ENCODE measurements at places on chromosomes 7 and 10.
A peak's percentile ranks its signal among the peaks of the same experiment; 100 is the strongest.

GRCh38 chr7:80018941-80019808 lies 115.5 kb upstream of the GNAI1 start:
- DNase-seq: peak; percentile 43

DNA sequence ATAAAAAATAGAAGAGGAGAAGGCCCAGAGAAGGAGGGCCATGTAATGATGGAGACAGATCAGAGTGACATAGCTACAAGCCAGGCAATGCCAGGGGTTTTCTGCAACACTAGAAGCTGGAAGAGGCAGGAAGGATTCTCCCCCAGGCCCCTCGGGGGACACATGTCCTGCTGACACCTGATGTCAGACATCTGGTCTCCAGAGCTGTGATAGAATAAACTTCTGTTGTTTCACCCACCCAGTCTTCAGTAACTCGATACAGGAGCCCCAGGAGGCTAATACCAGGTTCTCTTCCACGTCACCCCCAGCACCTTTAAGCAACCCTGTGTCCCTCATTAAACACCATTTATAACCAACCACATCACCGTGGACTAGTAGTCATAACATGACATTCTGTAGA lies 94.9 kb downstream of the TMEM130 start:
- DNase-seq: no peak

GRCh38 chr10:74981831-74982633 lies 129.4 kb upstream of the SAMD8 start:
- DNase-seq: peak; percentile 50

GRCh38 chr10:38094158-38094926 lies at the start of gene ZNF37A:
ZNF37A (plus strand) TSS chr10:38094337; CDS start chr10:38096618, 2,281 bp downstream.
- peak; percentile 94 for DNase-seq

- no peak for DNase-seq
Observed at GRCh38 chr10:62614389-62615157, 189.9 kb upstream of the ADO start.

DNA sequence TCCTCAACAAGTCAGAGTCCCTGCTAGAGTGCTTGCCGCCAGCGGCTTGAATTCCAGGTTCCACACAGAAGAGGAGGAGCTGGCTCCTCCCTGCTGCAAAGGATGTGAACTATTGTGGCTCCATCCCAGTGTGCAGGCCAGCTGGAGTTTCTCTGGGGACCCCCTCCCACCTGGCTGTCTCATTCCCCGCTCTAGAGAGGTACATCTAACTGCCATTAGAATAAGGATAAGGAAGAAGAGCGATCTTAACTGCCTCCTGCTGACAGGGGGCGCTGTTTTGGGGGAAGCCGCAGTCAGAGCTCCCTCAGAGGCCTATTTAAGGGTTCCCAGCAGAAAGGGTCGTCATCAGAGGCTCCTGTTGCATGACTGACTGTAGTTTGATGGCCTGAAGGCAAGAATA lies 40.8 kb upstream of the HECW1 start:
- no peak for DNase-seq

DNA sequence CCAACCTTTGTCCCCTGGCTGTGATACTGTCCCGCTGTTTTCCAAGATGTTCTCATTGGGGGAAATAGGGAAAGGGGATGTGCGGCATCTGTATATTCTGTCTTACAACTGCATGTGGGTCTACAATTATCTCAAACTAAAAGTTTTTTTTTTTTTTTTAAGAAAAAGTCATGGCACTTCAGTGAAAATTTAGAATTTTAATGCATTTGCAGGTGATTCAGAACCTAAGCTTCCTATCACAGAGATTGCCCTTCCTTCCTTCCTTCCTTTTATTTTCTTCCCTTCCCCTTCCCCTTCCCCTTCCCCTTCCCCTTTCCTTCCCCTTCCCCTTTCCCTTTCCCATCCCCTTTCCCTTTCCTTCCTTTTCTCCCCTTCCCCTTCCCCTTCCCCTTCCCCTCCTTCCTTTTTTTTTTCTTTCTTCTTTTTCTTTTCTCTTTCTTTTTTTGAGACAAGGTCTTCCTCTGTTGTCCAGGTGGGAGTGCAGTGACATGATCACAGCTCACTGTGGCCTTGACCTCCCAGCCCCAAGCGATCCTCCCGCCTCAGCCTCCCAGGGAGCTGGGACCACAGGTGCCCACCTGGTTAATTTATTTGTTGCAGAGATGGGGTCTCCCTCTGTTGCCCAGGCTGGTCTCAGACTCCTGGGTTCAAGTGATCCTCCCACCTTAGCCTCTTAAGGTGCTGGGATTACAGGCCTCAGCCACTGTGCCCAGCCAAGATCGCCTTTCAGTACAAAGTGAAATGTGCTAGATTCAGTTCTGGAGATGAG lies 32.0 kb downstream of the JAKMIP3 start:
- no peak for DNase-seq

- peak; percentile 46 for DNase-seq
Observed at GRCh38 chr10:124605856-124606812, 138.0 kb downstream of the FAM53B start.

- DNase-seq: no peak
Observed at GRCh38 chr10:70617798-70618568, 15.4 kb upstream of the PRF1 start.

GRCh38 chr10:4243651-4244050 lies 458.6 kb upstream of the KLF6 start:
- no peak for DNase-seq

DNA sequence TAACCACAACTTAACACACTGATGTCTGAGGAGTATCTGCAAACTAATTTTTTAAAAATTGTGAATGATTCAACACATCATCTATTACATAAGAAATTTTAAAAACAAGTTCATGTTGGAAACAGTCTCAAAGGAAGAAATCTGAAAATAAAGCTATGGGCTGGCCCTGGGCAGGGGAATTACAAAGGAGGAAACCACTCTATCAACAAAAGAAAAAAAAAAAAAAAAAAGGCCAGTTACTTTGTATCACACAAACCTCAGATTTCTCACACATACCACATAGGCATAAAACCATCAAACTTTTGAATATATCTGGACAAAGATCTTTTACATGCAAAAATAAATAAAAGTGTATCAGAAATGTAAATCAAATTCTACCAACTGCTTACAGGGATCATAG lies 20.8 kb downstream of the TIAL1 start:
- no peak for DNase-seq

GRCh38 chr10:101287183-101287996 lies 58.1 kb upstream of the LBX1 start:
- no peak for DNase-seq

DNA sequence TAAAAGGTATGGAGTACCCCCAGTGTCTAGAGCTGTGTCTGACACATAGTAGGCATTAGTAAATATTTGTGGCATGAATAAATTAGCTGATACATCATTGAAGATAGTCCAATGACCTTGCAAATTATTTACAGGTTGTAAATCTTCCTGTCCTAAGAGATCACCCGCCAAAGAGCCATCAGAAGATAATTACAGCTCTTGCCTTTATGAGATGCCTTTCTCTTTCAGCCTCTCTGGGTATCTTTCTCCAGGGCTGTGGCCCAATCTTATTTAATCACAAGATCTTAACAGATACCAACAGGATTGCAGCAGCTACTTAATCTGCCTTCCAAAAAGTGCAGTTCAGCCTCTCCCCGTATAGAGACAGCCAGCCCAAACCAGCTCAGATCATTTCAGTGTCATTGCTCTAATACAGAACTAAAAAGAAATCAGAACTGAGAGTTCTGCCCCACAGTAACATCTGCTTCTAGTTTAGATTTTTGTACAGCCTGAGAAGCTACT lies 41.5 kb downstream of the MYOF start:
- DNase-seq: no peak

GRCh38 chr10:30447125-30447799 lies 13.3 kb downstream of the MAP3K8 start:
- DNase-seq: no peak

DNA sequence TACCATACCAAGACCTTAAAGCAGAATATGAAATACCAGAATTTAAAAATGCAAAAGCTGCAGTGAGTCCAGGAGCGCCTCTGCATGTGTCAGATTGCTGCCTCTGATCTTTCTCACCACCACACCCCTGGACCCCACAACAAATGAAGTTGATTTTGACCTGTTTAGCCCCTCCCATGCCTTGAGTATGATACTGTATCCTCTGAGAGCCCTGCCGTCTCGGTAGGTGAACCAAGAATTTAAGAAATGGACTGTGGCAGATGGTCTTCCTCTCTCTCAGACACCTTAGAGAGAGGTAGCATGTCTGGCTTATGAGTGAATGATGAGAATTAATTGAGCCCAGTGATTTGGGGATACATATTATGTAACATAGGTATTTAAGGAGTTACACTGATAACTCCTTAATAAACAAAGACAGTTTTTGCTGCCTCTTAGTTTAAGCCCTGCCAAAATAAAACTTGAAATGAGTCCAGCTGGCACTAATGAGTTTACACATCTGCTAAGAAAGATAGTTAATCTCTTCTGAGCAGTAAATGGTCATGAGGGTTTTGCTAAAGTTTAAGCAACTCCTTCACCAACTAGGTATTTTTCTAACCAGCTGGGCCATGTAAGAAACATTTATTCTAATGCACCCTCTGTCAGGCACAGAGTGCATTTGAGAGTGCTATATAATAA lies 4.5 kb upstream of the TFPI2 start:
- DNase-seq: no peak

DNA sequence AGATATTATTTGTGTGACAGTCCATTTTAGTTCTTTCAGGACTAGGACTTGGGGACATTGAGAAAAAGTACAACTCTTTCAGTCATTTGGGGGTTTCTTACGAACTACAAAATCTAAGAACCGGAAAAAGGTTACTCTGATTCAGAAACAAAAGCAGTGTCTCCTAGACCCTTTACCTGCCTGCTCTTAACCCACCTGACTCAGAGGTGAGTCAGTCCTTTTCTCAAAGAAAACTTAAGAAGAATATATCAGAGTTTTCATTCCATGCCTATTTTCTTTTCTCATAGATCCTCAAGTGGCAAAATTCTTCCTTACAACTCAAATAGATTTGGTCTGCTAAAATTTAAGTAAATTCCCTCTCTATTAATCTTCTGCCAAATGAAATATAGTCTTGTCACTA lies 114.9 kb upstream of the PTN start:
- no peak for DNase-seq
